Activated T-cell treated with anti-CD3 and anti-CD28 coated beads for 24 hours (primary cell): ENCODE measurements at places on chromosomes 5 and 9.

GRCh38 chr9:33924978-33925797 is 108.2 kb downstream of the UBE2R2 start:
- DNase-seq, result no peak

DNA sequence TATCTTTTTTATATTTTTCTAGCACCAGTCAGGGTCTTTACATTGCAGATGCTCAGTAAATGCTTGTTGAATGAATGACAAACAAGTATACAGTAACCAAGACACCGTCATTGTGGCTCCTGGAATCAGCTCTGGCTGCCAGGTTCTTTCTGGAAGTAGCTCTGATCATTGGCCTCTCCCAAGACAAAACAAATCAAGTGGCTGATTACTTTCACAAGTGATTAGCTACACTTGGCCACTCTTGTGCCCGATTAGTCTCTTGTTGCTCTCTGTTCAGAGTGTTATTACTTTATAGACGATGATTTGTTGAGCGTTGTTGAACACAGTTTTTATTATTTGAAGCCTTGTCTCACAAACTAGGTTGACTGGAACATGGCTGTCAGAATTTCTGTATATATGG is 119.6 kb upstream of the TLX3 start:
- DNase-seq, result no peak

DNA sequence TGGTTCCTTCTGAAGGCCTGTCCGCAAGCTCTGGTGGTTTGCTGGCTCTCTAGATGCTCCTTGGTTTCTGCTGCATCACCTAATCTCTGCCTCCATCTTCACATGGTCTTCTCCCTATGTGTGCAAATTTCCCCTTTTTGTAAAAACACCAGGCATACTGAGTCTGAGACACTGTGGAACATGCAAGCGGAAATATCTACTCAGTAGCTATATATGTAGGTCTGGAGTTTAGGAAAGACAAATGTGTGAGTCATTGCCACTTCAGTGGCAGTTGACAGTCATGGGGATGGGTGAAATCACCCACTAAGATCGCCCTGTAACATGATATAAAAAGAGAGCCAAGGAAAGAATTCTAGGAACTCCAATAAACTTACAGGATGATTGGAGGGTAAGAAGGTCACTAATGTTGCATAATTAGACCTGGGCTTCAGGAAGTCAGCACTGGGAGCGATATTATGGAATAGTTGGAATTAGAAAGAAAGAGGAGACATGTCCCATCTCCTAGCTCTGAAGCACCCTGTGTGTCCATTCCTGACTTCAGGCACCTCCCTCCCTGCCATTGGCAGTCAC is 22.7 kb upstream of the UBLCP1 start:
- peak; percentile 19 for DNase-seq

DNA sequence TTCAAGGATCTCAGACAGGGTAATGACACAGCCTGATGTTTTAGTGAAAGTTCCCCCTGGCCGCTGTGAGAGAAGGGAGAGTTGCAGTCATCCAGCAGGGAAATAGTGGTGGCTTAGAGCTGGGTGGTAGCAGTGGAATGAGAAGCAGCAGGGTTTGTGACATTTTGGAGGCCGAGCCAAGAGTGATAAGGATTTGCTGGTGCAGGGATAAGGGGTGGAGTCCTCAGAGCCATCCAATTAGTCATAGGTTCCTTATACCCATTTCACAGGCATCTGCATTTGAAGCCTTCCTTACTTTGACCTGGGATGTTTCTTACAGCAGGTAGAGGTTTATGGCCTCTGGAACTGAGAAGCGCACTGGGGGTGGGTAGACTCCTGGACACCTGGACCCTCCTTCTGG is 12.8 kb downstream of the JADE2 start:
- DNase-seq, result no peak

- DNase-seq, result no peak
Measured at GRCh38 chr9:80078826-80079225, 507.1 kb downstream of the TLE4 start.

DNA sequence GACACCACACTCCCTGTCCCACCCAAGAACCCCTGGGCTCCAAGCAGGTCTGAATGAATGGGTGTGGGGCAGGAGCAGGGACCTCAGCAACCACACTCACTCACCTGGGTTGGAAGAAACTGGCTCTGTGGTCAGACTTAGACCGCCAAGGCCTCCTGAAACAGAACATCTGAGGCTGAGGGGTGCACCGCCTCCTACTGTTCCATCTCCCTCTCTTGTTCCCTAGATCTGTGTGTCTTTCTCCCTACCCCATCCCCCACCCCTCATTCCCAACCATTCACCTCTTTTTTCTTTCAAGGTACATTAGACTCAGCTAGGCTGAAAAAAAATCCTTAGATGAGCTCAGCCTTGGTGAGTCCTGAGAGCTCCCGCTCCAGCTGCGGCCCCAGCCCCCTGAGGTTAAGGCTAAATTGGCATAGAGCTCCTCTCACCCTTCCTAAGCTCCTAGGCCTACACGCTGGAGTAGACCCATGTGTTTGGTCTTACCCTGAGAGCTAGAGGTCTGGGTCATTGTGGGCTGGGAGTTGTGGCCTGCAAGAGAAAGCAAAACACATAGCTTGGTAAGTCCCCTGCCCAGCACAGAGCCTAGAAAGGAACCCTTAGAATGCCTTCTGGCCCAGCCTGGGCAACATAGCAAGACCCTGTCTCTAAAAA is 4.8 kb downstream of the ECSCR start:
- DNase-seq, result no peak
